NCI-H187 treated with DMSO at 0.1 percent for 48 hours (cell line): ENCODE measurements at places on chromosomes 16 and 17.

DNA sequence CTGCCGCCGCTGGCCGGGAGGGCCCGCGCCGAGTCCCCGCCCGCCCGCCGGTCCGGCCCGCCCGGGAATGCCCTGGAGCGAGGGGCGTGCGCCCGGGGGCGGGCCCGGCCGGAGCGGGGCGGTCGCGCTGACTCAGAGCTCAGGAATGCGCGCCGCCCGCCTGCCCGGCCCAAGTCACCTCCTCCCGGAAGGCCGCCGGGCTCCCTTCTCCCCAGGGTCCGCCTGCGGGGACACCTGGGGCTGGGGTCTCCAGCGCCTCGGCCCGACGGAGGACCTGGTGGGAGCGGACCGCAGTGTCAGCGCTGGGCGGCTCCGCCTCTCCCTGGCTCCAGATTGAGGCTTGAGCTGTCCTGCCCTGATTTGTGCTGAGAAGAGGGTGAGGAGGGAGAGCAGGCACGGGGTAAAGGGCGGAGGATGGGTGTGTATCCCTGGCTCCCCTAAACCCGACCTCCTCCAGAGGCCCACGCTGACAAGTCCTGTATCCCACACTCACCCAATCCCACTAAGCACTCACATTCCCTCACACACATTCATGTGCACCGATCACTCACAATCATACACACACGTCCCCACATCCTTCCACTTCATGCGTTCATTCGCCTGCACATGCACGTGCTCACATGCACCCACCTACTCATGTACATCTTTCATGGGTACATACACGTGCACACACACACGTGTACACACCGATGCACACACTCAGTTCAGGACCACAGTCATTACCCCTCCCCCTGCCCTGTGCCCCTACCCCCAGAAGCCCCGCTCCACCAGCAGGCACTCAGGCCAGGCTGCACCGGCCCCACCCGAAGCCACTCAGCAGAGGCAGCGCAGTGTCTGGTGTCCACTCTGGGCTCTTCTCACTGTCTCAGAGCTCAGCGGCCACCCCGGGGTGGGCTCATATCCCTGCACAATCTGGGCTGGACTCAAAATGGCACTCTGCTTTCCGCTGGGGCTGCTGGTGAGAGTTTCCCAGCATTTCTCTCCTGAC is at the start of gene RHBDF1:
RHBDF1 (minus strand) TSS at position 71 of the 988 bp plus-strand sequence. CDS start 7,616 bp downstream, outside the sequence.
- DNase-seq = no peak

DNA sequence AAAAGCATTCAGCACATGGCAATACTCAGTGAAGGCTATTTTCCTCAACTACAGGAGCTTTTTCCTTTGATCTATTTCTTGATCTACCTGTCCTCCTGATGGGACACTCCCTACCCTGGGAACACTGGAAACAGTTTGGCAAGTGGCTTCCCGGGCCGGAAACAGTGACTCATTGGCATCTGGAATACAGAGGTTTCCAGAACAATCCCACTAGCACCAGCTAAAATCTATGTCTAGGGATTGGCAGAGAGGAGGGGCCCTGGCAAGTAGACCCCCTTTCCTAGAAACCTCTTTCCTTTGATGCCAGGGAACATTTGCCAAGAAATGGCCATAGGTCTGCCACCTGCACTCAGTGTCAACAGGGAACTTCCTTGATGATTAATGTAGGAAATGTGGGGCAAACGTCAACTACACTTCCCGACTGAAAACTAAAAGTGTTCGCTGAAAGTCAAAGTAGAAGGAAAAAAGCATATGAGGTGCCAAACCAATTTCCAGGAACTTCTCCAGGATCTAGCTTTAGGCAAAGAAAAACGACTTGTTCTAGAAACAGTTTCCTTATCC is 30.4 kb upstream of the FBXW10B start:
- DNase-seq = no peak

DNA sequence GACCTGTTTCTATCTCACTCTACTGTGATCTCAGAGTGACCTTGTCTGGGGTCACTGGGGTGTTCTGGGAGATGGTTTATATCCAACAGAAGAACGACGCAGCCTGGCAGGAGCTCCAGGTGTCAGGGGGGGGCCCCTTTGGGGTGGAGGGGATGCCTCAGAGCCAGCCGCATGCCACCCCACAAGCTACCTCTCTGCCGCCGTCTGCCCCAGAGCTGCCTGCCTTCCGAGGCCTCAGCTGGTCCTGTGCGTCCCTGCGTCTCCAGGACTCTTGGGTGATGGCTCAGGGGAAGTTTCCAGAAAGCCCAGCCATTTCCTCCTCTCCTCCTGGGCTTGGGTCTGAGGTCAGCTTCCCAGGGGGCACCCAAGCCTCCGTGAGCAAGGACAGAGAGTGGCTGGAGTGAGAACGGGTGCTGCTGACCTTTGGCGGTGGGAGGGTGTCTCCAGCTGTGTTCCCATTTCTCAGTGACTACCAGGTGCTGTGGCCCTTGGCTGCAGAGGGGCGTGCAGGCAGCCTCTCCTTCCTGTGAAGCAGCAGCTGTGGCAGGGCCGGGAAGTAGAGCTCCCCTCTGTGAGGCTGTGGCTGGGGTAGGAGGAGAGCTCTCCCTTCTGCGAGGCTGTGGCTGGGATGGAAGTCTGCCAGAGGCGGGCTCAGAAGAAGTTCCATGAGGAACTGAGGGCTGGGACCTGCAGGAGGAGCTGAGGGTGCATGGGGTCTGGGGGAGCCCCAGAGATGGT is 19.8 kb downstream of the JPH3 start:
- no peak for DNase-seq

DNA sequence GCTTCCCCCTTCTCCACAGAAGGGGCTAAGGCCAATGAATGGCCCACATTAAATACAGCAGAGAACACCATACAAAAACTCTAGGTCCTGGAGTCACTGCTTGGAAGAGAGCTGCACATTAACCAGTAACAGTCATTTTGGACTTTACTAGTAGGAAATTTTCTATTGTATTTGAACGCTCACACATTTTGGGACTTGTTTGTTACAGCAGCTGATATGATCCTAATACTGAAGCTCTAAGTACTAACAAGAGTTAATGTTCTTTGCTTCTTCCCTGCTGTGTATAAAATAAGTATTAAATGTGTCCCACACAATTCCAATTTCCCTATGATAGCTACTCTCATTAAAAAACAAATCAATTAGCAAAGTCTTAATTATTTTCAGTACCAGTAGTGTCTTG is 148.3 kb upstream of the IRX3 start:
- DNase-seq = no peak

- no peak for DNase-seq
Observed at GRCh38 chr16:62035115-62036092, 834 bp downstream of the CDH8 start.

GRCh38 chr16:73172241-73172972 is 124.5 kb upstream of the ZFHX3 start:
- no peak for DNase-seq

- DNase-seq = no peak
Observed at GRCh38 chr17:42055496-42055895, 5.1 kb upstream of the C17orf113 start.

DNA sequence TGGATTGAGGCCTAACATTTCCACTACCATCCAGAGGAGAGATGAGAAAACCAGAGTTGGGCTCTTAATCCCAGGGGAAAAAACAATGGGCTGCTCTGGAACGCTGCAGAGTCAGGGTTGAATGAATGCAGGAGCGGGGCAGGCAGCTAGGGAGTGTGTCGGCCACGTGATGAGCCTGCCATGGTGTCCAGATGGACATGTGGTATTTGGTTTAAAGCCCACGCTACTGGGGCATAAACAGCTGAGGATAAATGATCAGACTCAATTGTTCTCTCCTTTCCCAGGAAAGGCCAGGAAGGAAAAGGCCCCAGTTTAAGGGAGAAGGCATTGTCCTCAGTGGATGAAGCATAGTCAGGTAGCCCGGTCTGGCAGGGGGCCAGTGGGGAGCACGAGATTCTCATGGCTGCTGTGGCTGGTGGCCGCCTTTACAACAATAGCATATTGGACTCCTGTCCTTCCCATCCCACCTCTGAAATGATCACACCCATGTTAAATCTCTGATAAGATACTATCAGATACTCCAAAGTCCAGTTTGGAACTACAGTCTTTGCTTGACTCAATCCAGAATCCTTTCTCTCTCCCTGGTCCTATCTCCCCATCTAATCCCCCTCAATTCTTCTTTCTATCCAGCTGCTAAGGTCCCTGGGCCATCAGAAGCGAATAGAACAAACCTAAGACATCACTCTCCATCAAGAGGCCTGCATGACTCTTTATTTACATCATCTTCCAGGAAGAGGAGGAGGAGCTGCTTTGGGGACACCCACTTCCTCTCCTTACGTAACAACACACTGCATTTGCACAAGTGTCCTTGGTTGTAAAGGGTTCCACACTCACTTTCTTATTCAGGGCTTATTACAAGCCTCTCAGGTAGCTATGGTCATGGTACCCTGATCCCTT is 20.4 kb downstream of the CA4 start:
- DNase-seq = no peak

- no peak for DNase-seq
Observed at GRCh38 chr16:56382901-56383355, 42.4 kb downstream of the AMFR start.

- DNase-seq = no peak
Observed at GRCh38 chr17:50169121-50169764, 3.4 kb downstream of the SGCA start.

DNA sequence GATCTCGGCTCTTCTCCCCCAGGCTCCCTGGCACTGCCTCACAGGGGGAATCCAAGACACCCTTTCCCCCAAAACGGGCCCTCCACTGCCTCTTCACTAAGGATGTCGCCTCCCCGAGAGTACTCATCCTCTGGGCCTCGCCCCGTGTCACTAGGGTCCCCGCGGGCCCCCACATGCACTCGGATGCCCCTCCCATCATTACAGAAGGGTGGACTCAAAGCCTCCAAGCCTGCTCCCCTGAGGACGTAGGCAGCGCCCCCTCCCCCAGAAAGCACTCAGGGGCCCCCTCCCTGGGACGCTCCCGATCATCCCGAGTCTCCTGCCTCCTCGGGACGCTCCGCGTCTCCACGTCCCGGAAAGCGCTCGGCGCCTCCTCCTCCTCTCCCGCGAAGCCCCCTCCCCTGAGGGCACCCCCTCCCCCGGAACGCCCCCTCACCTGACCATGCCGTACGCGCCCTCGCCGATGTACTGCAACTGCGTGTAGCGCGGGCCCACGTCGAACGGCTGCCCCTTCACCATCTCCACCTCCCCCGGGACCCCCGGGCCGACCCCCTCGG is 338 bp downstream of the MAPK3 start:
- DNase-seq = no peak

GRCh38 chr16:19088341-19088916 is 21.0 kb downstream of the COQ7 start:
- DNase-seq = no peak

DNA sequence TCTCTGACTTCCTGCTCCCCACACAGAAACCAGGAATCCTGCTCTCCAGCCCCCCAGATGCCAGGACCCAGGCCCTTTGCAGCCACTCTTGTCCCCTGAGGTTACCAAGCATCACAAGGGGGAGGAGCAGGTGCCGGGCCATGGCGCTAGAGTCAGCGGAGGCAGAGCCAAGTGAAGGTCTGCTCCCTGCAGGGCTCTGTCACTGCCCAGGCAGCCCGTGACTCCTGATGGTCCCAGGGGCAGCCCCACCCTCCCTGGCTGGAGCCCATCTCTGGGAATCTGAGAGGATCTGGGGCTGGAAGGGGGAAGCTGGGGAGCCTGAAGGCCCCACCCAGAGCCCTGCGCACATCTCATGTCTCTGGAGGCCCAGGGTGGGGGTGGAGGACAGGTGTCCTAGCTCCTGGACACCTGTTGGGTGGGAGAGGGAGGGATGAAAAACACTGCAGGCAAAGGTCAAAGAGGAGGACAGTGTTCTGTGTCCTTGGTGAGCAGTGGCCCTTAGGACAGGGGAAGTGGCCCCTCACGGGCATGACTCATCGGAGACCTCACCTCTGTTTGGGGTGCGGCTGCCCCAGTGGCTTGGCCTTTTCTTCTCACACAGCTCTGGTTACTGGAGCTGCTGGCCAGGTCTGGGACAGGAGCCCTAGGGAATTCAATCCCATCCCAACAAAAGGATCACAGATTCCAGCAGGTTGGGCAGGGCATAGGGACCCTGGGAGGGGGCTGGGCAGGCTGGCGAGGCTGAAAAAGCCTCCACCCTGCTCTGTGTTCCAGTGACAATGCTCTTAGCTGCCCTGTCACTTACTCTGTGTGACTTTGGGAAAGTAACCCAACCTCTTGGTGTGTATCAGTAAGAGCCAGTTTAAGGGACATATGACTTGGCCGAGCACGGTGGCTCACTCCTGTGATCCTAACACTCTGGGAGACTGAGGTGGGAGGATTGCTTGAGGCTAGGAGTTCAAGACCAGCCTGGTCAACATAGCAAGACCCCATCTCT is at the start of gene PRSS36:
PRSS36 (minus strand) TSS at position 173 of the 997 bp plus-strand sequence; CDS start at position 142, 31 bp downstream.
- no peak for DNase-seq

DNA sequence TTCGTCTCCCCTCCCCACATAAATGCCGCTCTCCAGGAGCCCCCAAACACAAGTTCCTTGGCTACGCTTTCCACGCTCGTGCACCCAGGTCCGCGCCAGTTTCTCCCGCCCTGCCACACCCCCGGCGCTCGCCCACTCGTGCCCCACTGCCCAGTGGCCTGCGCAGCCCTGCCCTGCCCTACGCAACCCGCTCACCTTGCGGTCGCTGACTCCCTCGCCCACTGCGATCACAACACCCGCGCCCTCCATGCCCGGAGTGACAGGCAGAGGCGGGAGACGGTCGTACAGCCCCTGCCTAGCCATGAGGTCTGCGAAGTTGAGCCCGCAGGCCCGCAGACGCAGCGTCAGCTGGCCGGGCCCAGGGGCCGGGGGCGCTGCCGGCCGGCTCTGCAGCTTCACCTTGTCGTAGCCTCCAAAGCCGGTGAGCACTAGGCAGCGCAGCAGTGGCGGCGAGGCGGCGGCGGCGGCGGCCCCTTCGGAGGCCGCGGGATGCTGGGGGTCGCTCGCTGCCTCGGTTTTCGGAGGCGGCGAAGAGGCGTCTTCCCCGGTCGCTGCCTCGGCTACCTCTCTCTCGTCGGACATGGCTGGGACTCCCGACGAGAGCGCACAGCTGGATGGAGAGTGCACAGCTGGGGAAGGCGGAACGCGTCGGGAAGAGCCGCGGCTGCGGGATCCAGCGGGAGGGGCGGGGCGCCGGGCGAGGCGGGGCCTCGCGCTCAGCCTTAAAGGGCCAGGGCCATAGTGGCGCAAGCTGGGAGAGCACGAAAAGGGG is at the start of gene VAT1:
VAT1 (minus strand) TSS at position 645 of the 772 bp plus-strand sequence; CDS start at position 582, 63 bp downstream.
- no peak for DNase-seq

- no peak for DNase-seq
Observed at GRCh38 chr16:23505180-23505665, 5.1 kb downstream of the GGA2 start.

- no peak for DNase-seq
Observed at GRCh38 chr17:12814718-12815117, 25.4 kb downstream of the ARHGAP44 start.

- no peak for DNase-seq
Observed at GRCh38 chr16:66926961-66927436, 1.7 kb upstream of the RRAD start.
